GM12878 (cell line): ENCODE measurements at places on chromosomes 3 and 15.
A peak's percentile ranks its signal among the peaks of the same experiment; 100 is the strongest.

- H3K4me1 ChIP-seq: peaks cover 10% of the 10 kb centered on the region
- no peak overlapping the region for H3K4me3 ChIP-seq
- no peak for DNase-seq
- no peaks in the 10 kb centered on the region for H3K27me3 ChIP-seq
- H3K27ac ChIP-seq: no peak overlapping the region
Measured at GRCh38 chr3:168081171-168081771, 14.5 kb downstream of the GOLIM4 start.

DNA sequence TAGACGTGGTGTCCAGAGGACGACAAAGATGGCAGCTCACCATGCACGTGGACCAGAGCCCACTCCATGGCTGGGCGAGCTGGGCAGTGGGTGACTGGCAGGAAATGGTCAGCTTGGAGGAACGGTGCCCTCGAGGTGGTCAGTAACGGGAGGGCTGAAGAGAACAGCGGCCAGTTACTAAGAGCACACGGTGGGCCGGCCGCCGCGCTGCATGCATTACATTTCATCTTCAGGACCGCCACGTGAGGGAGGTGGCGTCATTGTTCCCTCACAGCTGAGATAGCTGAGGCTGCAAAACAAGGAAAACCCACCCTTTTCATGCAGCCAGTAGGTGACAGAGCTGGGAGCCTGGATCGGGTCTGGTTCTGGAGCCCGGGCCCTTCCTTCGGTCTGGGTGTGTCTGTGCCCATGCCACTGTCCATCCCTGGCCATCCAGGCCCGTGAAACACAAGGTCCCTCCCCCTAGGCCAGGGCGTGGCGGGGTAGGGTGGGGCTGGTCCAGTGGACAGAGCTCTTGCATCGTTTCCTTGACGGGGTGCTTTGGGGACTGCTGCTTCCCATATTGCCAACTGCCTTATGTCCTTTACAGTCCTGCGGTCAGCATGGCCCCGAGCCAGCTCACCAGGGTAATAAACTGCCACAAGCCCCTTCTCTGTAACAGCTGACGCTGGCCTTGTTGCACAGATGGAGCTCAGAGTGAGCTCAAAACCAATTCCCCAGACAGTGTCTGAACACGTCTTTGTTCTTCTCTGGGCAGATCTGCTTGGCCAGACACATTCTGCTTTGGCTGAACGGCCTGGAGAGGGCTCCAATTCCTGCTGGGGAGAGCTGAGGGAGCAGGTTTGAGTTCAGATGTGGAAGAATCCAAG lies 51.8 kb downstream of the RGMA start:
- H3K36me3 ChIP-seq: no peaks in the 10 kb centered on the region
- no peaks in the 10 kb centered on the region for H3K4me1 ChIP-seq
- no peak overlapping the region for H3K4me3 ChIP-seq
- no peak overlapping the region for H3K27ac ChIP-seq

DNA sequence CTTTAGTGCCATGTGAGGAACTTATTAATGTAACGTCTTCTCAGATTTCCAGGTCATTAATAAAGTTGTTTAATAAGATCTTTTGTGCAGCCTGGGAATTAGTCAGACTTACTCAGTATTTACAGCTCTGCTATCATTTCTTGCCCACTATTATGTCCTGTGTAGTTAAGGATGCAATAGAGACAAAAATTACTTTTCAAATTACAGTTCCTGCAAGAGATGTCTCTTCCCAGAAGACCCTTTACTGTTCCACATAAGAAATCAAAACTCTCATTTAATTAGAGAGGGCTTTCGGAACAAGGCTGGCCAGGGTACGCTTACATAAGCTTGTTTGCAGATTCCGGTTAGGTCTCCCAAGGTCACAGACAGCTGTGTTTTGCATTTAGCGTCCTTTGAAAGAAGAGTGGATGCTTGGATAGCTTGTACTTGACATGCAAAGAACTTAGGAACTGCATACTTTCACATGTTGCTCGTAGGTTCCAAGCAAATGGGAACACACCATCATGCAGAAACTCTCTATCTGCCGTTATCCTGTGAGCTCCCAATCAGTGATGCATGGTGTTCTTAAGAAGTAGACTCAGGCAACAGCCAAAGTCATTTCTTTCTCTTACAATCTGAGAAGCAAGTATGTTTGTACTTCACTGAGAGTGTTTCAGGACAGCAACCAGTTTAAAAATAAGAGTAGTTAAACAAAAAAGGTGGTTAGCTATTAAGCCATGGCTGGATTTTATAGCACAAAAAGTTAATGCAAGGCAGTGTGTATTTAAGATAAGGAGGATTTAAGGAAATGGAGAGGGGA lies 37.4 kb downstream of the FILIP1L start:
- no peak for DNase-seq
- H3K36me3 ChIP-seq: no peaks in the 10 kb centered on the region
- no peak overlapping the region for H3K27ac ChIP-seq
- H3K4me1 ChIP-seq: peaks cover 15% of the 10 kb centered on the region
- H3K27me3 ChIP-seq: no peaks in the 10 kb centered on the region
- H3K4me3 ChIP-seq: no peak overlapping the region

- H3K4me1 ChIP-seq: peaks cover 40% of the 10 kb centered on the region
- no peaks in the 10 kb centered on the region for H3K27me3 ChIP-seq
- no peaks in the 10 kb centered on the region for H3K36me3 ChIP-seq
- H3K4me3 ChIP-seq: no peak overlapping the region
Measured at GRCh38 chr15:63982381-63982854, 63.9 kb downstream of the DAPK2 start.

DNA sequence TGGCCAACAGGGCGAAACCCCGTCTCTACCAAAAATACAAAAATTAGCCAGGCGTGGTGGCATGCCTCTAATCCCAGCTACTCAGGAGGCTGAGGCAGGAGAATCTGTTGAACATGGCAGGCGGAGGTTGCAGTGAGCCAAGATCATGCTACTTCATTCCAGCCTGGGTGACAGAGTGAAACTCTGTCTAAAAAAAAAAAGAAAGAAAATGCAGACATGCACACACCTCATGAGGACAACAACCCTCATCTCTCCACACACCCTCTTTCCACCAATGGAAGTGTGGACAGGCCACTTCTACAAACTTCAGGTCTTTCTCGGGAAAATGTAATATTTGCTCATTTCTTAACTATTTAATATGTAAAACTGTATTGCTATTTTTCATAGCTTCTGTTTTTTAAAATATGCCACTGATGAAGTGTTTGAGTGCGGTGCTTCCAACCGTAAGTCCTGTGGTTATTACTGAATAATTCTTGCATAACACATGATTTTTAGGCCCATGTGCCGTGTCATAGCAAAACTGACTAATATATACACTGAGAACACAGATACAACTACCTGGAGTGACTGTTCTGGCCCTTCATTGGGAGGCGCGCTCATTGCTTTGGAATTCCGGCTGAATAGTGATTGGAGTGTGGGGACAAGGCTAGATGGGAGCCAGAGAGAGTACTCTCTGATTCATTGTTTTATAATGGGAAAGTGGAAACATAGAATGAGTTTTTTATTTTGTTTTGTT lies 23.1 kb downstream of the LRRC31 start:
- peaks cover 4% of the 10 kb centered on the region for H3K27me3 ChIP-seq
- peak overlapping the region; percentile 21; the same call in 1 of the 2 replicates for H3K4me3 ChIP-seq
- no peaks in the 10 kb centered on the region for H3K36me3 ChIP-seq
- peaks cover 19% of the 10 kb centered on the region for H3K4me1 ChIP-seq

GRCh38 chr15:64842986-64843561 lies 1.4 kb downstream of the PLEKHO2 start:
- H3K27me3 ChIP-seq: no peaks in the 10 kb centered on the region
- H3K4me3 ChIP-seq: peak overlapping the region; percentile 99
- no peaks in the 10 kb centered on the region for H3K36me3 ChIP-seq
- no peak for DNase-seq

DNA sequence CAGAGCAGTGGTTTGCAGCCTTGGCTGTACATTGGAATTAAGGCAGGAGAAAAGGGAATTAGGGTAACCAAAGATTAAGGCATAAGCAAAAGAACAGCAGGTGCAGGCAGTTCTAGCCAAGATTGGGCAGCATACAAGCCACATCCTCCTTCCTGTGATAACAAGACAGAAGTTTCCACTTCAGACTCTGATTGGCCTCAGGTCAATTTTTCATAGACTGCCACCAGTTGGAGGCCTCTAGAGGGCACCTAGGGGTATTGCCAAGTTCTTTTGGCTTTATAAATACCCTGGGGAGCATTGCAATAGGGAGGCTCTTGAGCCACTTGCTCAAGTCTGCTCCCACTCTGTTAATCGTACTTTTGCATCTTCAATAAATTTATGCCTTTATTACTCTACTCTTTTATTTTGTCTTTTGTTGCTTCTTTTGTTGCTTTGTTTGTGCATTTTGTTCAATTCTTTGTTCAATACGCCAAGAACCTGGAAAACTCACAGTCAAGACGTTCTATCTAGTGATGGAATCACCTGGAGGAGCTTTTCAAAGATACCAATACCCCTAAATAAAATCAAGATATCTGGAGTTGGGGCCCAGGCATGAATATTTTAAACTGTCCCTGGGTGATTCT lies 32.2 kb upstream of the FMN1 start:
- no peaks in the 10 kb centered on the region for H3K36me3 ChIP-seq
- no peaks in the 10 kb centered on the region for H3K4me1 ChIP-seq
- H3K27me3 ChIP-seq: no peaks in the 10 kb centered on the region; the same call in 1 of the 2 replicates
- peak; percentile 52 for DNase-seq
- no peak overlapping the region for H3K27ac ChIP-seq

DNA sequence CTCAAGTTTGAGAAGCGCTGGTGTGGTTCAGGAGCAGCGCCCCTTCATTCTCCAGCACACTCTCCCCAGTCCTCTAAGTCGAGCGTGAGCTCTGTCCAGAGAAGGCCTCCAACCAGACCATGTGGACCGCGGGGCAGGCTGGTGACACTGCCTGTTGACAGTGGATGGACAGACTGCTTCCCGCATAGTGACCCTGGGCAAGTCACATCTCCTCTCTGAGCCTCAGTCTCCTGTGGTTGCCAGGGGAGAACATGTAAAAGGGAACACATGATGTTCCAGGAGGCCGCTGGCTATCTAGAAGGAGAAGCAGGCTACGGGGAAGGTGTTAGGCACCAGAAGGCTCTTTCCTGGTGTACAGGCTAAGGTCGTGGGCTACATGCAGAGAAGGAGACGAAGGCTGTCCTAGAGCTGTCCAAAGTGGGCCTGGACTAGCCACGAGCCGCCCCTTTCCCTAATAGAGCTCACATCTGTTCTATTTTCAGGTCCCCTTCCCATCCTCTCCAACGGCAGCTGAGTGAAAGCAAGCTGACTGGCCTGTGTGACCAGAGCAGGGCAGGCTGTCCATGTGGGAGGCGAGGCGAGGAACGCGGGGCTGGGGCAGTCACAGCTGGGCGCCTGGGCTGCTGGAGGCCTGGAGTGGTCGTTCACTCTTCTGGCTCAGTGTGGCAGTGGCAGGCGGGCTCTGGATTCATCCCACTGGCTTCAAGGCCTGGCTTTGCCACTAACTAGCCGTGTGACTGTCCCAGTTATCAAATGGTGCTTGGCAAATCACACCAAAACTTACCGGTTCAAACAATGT lies 11.1 kb downstream of the ISG20 start:
- DNase-seq: no peak
- H3K27ac ChIP-seq: peak overlapping the region; percentile 62
- no peaks in the 10 kb centered on the region for H3K27me3 ChIP-seq
- no peak overlapping the region for H3K4me3 ChIP-seq
- H3K36me3 ChIP-seq: peaks cover 11% of the 10 kb centered on the region

- no peaks in the 10 kb centered on the region for H3K36me3 ChIP-seq
- H3K4me1 ChIP-seq: peaks cover 8% of the 10 kb centered on the region
- H3K4me3 ChIP-seq: no peak overlapping the region
- DNase-seq: peak; percentile 20
- no peak overlapping the region for H3K27ac ChIP-seq
- H3K27me3 ChIP-seq: no peaks in the 10 kb centered on the region
Measured at GRCh38 chr15:88179562-88179961, 77.0 kb downstream of the NTRK3 start.

- H3K27me3 ChIP-seq: peaks cover 11% of the 10 kb centered on the region
- peaks cover 23% of the 10 kb centered on the region for H3K4me1 ChIP-seq
- peak overlapping the region; percentile 2; the same call in 1 of the 2 replicates for H3K4me3 ChIP-seq
- DNase-seq: no peak
- no peaks in the 10 kb centered on the region for H3K36me3 ChIP-seq
Measured at GRCh38 chr15:75348562-75349350, 1.9 kb downstream of the NEIL1 start.

- no peaks in the 10 kb centered on the region for H3K36me3 ChIP-seq
- no peak overlapping the region for H3K27ac ChIP-seq
- DNase-seq: no peak
- H3K4me1 ChIP-seq: no peaks in the 10 kb centered on the region
Measured at GRCh38 chr15:29071232-29071881, 185.6 kb downstream of the APBA2 start.

DNA sequence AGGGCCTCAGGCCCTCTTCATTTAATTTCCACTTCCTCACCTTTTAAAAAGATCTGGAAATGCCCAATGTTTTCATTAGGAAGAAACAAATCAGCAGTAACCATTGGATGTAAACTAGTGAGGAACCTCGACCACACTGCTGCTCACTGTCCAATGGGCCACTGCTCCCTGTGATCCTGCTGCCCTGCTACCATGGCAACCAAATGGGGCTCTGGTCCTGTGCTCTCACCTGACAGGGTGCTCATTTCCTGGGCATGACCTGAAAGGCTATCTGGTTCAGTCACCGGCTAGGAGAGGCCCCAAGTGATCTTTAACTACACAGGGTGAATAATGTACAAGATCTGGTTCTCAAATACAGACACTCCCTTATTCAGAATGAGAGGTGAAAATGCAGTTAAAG lies 54.6 kb downstream of the ARHGEF3 start:
- H3K27me3 ChIP-seq: no peaks in the 10 kb centered on the region
- H3K27ac ChIP-seq: no peak overlapping the region
- no peak for DNase-seq
- peaks cover 11% of the 10 kb centered on the region; the same call in 1 of the 2 replicates for H3K36me3 ChIP-seq
- no peaks in the 10 kb centered on the region for H3K4me1 ChIP-seq
- no peak overlapping the region for H3K4me3 ChIP-seq

- DNase-seq: no peak
- H3K36me3 ChIP-seq: no peaks in the 10 kb centered on the region
- H3K27ac ChIP-seq: no peak overlapping the region
- peaks cover 15% of the 10 kb centered on the region for H3K27me3 ChIP-seq
Measured at GRCh38 chr15:79089331-79089889, 1.2 kb downstream of the RASGRF1 start.

GRCh38 chr3:142866841-142867631 lies 21.8 kb downstream of the PCOLCE2 start:
- DNase-seq: no peak
- H3K27me3 ChIP-seq: no peaks in the 10 kb centered on the region
- H3K27ac ChIP-seq: no peak overlapping the region
- no peaks in the 10 kb centered on the region for H3K36me3 ChIP-seq
- no peak overlapping the region for H3K4me3 ChIP-seq

DNA sequence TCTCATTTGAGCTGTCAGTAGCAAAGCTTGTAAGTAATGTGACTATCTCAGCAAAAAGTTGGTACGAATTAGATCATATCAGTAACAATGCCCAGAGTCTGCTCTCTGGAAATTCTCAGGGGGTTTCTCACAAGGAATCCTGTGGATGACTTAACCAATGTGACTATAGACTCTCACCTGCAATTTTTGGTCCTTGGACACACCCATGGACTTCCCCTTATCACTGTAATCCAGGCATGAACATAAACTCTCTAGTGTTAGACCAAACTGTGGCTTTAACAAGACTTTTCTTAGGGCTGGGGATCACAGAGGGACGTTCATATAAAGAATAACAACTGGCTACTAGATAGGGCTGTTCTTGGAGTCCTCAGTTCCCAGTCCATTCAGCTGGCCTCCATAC lies 3.9 kb upstream of the ZNF80 start:
- H3K36me3 ChIP-seq: no peaks in the 10 kb centered on the region
- H3K4me3 ChIP-seq: no peak overlapping the region
- H3K27ac ChIP-seq: no peak overlapping the region
- H3K27me3 ChIP-seq: no peaks in the 10 kb centered on the region; the same call in none of the 2 replicates
- no peak for DNase-seq
- H3K4me1 ChIP-seq: peaks cover 8% of the 10 kb centered on the region; the same call in 1 of the 2 replicates

- H3K4me3 ChIP-seq: no peak overlapping the region
- no peak for DNase-seq
- no peaks in the 10 kb centered on the region for H3K36me3 ChIP-seq
- no peaks in the 10 kb centered on the region for H3K4me1 ChIP-seq
Measured at GRCh38 chr3:130412991-130413560, 67.6 kb downstream of the COL6A5 start.
